ENCODE measurements at places on chromosomes 3 and 15.
A peak's percentile ranks its signal among the peaks of the same experiment; 100 is the strongest.

GRCh38 chr15:84844964-84845363 lies 27.8 kb downstream of the ALPK3 start:
- DNase-seq, result no peak
- H3K4me1 ChIP-seq, result peaks cover 11% of the 10 kb centered on the region
- no peak overlapping the region for H3K27ac ChIP-seq
- no peaks in the 10 kb centered on the region for H3K36me3 ChIP-seq
- no peaks in the 10 kb centered on the region for H3K27me3 ChIP-seq

DNA sequence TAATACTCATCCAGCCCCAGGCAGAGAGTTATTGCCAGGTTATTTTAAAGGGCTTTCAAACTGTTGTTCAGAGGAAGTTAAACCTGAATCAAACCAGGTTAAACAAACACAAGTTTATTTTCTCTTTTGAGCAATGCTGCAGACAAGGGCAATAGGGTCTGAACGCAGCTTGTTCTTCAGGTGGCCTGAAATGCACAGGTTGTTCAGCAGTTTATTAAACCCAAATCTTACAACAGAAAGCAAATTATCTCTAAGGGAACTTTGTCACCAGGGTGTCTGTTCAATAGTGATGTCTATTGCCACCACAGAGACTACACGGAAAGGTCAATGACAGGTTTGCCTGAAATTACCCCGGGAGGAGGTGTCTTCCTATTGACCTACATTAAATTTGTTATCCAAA lies 134.0 kb downstream of the IL5RA start:
- H3K36me3 ChIP-seq, result no peaks in the 10 kb centered on the region
- no peak for DNase-seq
- no peak overlapping the region for H3K27ac ChIP-seq
- no peaks in the 10 kb centered on the region for H3K4me1 ChIP-seq
- no peaks in the 10 kb centered on the region for H3K27me3 ChIP-seq
- no peak overlapping the region for H3K4me3 ChIP-seq

GRCh38 chr15:77329202-77329601 lies 90.7 kb downstream of the PEAK1 start:
- H3K27me3 ChIP-seq, result no peaks in the 10 kb centered on the region
- H3K4me1 ChIP-seq, result peaks cover 35% of the 10 kb centered on the region
- no peak overlapping the region for H3K27ac ChIP-seq
- DNase-seq, result peak; percentile 36

DNA sequence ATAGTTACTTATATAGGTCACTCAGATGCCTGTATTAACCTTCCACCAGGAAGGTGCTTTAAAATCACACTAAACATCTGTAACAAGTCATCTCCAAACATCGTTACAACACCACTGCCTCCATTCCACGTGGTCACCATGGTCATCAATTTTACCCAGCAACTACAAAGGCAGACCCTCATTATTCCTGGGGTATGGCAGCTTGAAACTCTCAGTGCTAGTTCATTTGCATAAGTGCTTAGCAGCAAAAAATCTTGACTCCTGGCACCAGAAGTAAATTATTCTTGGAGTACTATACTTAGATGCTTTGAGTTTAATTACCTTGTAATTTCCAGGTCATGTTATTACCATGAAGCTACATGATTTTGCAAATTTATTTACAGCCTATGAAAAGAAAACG lies 250.6 kb downstream of the KBTBD8 start:
- H3K27ac ChIP-seq, result no peak overlapping the region
- H3K4me3 ChIP-seq, result no peak overlapping the region
- H3K36me3 ChIP-seq, result no peaks in the 10 kb centered on the region
- no peaks in the 10 kb centered on the region for H3K4me1 ChIP-seq

DNA sequence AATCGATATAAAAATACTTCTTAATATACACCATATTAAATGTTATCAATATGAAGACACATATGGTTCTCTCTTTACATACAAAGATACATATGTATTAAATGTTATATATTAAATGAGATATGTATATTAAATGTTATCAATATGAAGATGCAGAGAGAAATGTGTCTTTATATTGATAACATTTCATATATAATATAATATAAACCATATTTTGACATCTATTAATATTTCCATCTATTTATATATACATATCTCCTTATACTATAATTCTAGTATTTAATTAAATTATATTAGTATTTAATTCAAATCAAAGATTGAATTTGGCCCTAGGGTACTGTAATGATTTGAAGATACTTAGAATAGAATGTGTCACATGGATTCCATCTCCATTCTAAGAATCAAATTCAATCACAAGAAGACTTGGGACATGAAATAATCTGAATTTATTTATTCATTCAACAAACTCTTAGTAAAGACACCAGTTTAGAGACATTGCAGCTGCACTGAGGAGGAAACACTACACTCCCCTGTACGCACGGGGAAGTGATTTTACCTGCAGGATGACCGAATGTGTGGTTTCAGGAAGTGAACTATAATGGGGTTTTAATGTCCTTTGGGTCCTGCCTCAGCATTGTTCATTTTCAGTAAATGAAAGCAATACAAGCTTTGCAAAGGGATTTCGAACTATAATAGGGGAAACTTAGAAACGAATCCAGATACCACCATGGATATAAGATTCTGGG lies 365.1 kb downstream of the MECOM start:
- H3K27me3 ChIP-seq, result peaks cover 19% of the 10 kb centered on the region
- H3K4me3 ChIP-seq, result no peak overlapping the region
- H3K4me1 ChIP-seq, result no peaks in the 10 kb centered on the region
- no peak overlapping the region for H3K27ac ChIP-seq
- no peaks in the 10 kb centered on the region for H3K36me3 ChIP-seq
- no peak for DNase-seq

GRCh38 chr3:156626104-156626503 lies 48.3 kb upstream of the TIPARP start:
- H3K27me3 ChIP-seq, result no peaks in the 10 kb centered on the region
- no peaks in the 10 kb centered on the region for H3K36me3 ChIP-seq
- no peak overlapping the region for H3K4me3 ChIP-seq
- peaks cover 33% of the 10 kb centered on the region for H3K4me1 ChIP-seq
- no peak for DNase-seq

DNA sequence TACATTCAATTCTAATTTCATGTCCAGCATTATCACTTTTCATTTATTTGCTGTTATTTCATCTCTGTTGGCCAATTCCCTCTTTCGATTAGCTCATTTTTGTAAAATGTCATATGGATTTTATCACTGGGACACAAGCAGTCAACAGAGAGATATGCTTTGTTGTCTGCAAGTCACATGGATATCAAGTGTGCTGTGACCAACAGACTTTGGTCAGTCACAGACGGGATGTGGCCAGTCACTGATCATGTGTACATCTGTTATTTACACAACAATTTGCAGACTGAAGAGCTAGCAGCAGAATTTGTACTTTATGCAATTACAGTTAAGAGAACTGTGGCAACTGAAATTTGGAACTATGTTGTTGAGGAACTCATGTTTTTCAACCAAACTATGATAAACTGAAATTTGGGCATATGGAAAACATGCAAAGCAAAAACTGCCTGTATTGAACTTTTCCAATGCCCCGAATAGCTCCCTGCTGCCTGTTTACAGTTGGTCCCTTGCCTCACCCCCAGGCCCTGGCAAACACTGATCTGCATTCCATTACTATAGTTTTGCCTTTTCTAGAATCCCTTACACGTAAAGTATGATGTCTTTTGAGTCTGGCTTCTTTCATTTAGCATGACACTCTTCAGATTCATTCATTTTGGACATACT lies 104.4 kb downstream of the RPL22L1 start:
- H3K4me3 ChIP-seq, result no peak overlapping the region
- no peak overlapping the region for H3K27ac ChIP-seq
- H3K36me3 ChIP-seq, result no peaks in the 10 kb centered on the region
- peak; percentile 52 for DNase-seq

- no peak overlapping the region for H3K27ac ChIP-seq
- H3K27me3 ChIP-seq, result peaks cover 6% of the 10 kb centered on the region
- H3K4me3 ChIP-seq, result no peak overlapping the region
- no peaks in the 10 kb centered on the region for H3K4me1 ChIP-seq
- no peak for DNase-seq
These were observed 38.2 kb upstream of the RNF7 start for GRCh38 chr3:141699897-141700296.

- DNase-seq, result no peak
- peaks cover 5% of the 10 kb centered on the region for H3K4me1 ChIP-seq
- no peak overlapping the region for H3K27ac ChIP-seq
- H3K4me3 ChIP-seq, result no peak overlapping the region
- no peaks in the 10 kb centered on the region for H3K27me3 ChIP-seq
These were observed 69.0 kb downstream of the UBE2E2 start for GRCh38 chr3:23271876-23272741.

DNA sequence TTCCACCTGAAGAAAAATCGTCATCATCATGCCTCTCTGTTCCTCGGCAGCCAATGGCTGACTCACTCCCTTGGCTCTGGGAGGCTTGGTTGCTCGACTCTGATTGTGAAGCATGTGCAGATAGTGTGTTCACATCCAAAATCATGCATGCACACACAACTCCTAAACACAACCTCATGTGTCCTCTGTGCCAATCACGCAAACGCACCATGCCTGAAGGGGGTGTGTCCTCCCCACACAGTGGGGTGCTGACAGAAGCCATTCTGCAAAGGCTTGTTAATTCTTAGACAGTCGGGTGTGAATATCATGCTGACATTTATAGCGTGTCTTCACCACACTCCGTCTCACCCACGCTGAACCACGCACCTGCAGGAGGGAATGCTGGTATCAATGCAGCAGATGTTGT lies 11.4 kb upstream of the CCDC174 start:
- peak; percentile 49 for DNase-seq
- H3K4me3 ChIP-seq, result no peak overlapping the region
- peaks cover 10% of the 10 kb centered on the region for H3K27me3 ChIP-seq
- H3K4me1 ChIP-seq, result 0 out of 2 replicates have a peak, but pooled peaks cover 4% of the 10 kb centered on the region
- H3K36me3 ChIP-seq, result no peaks in the 10 kb centered on the region
- no peak overlapping the region for H3K27ac ChIP-seq

DNA sequence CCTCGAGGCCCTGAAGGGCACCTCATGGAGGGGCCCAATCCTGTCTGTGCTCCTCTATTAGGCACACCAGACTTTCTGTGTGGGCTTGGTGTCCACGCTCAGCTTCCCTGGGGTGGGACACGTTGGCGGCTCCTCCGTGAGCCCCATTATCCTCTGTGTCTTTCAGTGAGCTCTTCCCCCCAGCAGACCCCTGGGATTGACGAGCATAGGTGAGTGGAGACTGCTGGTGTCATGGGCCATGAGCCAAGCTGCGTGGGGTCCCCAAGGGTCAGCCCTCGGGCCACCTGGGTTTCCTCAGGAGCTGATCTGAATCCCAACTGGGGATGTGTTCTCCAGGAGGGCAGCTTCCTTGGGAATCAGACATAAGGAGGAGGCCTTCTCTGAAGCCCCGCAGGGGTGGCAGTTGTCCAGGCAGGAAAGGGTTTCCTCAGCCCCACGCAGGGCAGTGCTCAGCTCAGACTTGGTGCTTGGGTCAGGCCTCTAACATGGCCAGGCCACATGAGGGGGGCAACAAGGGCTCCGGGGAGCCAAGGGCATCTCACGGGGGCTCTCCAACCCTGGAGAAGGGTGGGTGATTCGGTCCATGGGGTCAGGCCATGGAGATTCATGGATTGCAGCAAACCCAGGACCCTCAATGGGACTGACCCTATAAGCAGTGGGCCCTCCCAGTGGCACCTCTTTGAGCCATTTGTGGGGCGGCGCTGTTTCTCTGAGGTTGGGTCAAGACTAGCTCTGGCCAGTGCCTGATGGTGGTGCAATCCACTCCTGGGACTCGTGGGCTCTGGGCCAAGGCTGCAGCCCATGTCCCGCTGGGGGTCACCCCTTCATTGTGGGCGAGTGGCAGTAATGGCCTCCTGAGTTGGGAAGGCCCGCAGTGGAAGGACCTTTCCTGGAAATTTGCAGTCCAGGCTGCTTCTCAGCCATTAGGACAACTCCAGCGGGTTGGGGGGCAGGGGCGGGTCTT lies 222.5 kb downstream of the SNRPN start:
- no peaks in the 10 kb centered on the region for H3K36me3 ChIP-seq
- no peak for DNase-seq
- no peaks in the 10 kb centered on the region for H3K4me1 ChIP-seq
- no peaks in the 10 kb centered on the region for H3K27me3 ChIP-seq
- no peak overlapping the region for H3K27ac ChIP-seq
- no peak overlapping the region for H3K4me3 ChIP-seq

DNA sequence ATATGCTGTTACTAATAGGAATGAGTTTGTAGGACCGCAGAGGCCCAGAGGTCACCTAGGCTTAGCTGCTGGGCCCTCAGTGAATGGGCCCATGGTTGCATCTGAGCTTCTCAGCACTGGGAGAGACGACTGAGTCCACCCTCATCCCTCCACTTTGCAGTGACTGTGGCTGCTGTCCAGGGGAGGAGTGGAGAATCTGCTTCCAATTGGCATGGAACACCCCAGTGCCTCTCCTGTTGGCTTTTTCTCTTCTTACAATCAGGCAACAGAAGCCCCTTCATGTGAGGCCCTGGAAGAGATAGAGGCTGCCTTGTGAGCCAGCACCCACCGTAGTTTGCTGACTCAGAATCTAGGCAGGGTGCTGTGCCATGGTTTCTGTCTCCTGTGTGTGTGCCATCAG lies 55.6 kb downstream of the ARNT2 start:
- no peak overlapping the region for H3K27ac ChIP-seq
- no peaks in the 10 kb centered on the region for H3K36me3 ChIP-seq
- DNase-seq, result no peak
- no peaks in the 10 kb centered on the region for H3K27me3 ChIP-seq
- peaks cover 24% of the 10 kb centered on the region for H3K4me1 ChIP-seq

DNA sequence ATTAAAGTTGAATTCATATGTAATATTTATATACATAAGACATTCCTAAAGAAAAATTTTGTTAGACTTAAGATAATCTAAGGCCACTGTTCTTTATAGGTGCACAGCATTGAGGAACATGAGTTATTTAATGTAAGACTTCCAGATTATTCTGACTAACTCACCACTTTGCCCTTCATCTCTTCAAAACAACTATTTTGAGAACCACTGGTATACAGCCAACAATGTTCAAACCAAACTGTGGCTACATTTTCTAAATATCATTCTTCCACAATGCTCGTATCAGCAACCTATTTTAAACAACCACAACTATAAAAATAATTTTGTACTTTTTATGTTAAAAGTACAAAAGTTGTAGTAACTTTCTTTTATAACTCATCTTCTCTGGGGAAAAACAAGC lies 199.8 kb upstream of the ALCAM start:
- H3K36me3 ChIP-seq, result no peaks in the 10 kb centered on the region
- no peak overlapping the region for H3K4me3 ChIP-seq
- H3K4me1 ChIP-seq, result 0 out of 2 replicates have a peak, but pooled peaks cover 3% of the 10 kb centered on the region

- peak within 1 kb of the TSS; percentile 95 for H3K4me3 ChIP-seq
- peak; percentile 92 for DNase-seq
- peak within 1 kb of the TSS; percentile 86 for H3K27ac ChIP-seq
- peaks cover 15% of the 10 kb centered on the region for H3K4me1 ChIP-seq
- H3K27me3 ChIP-seq, result no peaks in the 10 kb centered on the region
These were observed at the start of gene IGF2BP2 for GRCh38 chr3:185825006-185825638. TSS of gene IGF2BP2 (minus strand) at chr3:185825042. CDS start at chr3:185824960, 82 bp downstream.

DNA sequence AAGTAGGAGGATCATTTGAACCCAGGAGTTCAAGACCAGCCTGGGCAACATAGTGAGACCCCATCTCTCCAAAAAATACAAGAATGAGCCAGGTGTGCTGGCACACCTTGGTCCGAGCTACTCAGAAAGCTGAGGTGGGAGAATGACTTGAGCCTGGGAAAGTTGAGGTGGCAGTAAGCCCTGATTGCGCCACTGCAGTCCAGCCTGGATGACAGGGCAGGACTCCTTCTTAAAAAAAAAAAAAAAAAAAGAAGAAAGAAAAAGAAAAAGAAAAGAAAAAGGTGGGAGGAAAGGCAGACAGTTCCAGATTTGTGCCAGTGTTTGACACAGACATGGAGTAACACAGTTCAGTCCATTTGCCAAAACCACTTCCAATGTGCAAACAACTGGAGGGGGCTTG lies 75.7 kb downstream of the ATP10A start:
- no peaks in the 10 kb centered on the region for H3K27me3 ChIP-seq
- H3K36me3 ChIP-seq, result no peaks in the 10 kb centered on the region
- H3K27ac ChIP-seq, result peak overlapping the region; percentile 99
- peaks cover 86% of the 10 kb centered on the region for H3K4me1 ChIP-seq
- DNase-seq, result peak; percentile 71

Measured in GM23248 (cell line).